ENCODE measurements at places on chromosomes 1 and 21. TPM values are rescaled to one million over a fixed set of nuclear protein-coding genes. Genes with fewer than 3 reads are reported as not detected.

Gene SLC30A10
- 0.31 TPM for polyA plus RNA-seq

- DNase-seq: no peak
These were observed 124.8 kb upstream of the AJAP1 start for GRCh38 chr1:4529446-4530165.

Gene MARCKSL1
- 162 TPM for polyA plus RNA-seq

DNA sequence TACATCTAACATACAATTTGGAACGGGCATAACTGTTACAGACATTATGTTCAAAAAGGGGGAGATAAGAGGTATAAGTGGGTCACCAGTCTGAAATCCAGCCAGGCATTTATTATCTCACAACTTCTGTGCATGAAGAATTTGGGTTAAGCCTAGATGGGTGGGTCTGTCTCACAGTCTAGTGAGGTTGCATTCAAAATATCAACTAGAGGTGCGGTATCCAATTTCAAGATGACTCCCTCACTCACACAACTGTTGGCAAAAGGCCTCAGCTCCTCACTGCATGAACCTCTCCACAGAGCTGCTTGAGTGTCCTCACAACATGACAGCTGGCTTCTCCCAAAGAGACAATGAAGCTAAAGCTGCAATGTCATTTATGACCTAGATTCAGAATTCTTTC is 4.7 kb downstream of the AUNIP start:
- no peak for DNase-seq

- no peak for DNase-seq
These were observed 9.3 kb downstream of the IFI44 start for GRCh38 chr1:78658901-78659300.

Measured in muscle of arm (tissue), 14 donors.